Suprapubic skin (tissue), 4 donors: ENCODE measurements at places on chromosomes 11 and 22.

- DNase-seq: no peak
These were observed 9.8 kb downstream of the EHBP1L1 start for GRCh38 chr11:65585396-65586246.

GRCh38 chr11:57095417-57095816, 86.3 kb upstream of the LRRC55 start:
- no peak for DNase-seq

GRCh38 chr11:87443707-87444106, 406.0 kb downstream of the TMEM135 start:
- no peak for DNase-seq

DNA sequence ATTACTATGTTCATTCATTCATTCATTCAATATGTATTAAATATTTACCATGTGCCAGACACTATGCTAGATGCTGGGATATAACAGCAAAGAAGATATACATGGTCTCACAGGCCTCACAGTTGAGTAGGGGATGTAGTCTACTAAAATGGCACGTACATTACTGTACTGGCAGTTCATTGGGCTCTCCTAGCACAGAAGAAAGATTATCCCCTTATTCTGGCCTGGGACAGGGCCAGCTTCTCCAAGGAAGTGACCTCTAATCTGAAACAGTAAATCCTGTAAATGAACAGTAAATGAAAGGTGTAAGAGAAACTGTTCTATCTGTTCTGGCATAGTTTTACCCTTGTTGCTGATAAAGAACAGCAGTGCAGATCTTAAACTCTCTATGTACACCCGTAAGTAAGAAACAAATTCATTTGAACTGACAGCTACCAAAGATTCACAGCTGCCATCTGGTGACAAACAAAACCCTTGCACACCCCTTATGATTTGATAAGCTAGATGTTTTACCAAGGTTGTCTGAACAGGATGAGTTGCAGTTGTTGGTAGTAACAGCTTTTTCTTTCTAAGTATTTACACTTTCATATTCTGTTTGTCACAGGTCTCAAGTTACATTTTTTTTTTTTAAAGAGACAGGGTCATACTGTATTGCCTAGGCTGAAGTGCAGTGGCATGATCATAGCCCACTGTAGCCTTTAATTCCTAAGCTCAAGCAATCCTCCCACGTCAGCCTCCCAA, 263.1 kb downstream of the TMEM135 start:
- no peak for DNase-seq

DNA sequence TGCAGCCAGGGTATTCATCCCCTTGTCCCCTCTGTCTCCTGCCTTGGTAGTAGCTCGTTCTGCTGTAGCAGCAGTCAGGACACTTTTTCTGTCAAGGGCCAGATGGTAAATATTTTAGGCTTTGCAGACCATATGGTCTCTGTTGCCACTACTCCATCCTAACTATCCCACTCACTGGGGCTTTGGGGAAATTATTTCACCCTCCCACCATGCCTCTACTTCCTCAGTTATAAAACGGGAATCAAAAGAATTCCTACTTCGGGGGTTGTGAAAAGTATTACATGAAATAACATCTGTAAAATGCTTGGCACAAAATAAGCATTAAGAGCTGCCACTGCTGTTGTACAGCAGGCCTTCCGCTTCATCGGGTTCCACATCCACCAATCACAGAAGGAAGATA, 89.9 kb upstream of the LDLRAD3 start:
- no peak for DNase-seq

GRCh38 chr11:119169282-119169719, 776 bp downstream of the NLRX1 start:
- no peak for DNase-seq

DNA sequence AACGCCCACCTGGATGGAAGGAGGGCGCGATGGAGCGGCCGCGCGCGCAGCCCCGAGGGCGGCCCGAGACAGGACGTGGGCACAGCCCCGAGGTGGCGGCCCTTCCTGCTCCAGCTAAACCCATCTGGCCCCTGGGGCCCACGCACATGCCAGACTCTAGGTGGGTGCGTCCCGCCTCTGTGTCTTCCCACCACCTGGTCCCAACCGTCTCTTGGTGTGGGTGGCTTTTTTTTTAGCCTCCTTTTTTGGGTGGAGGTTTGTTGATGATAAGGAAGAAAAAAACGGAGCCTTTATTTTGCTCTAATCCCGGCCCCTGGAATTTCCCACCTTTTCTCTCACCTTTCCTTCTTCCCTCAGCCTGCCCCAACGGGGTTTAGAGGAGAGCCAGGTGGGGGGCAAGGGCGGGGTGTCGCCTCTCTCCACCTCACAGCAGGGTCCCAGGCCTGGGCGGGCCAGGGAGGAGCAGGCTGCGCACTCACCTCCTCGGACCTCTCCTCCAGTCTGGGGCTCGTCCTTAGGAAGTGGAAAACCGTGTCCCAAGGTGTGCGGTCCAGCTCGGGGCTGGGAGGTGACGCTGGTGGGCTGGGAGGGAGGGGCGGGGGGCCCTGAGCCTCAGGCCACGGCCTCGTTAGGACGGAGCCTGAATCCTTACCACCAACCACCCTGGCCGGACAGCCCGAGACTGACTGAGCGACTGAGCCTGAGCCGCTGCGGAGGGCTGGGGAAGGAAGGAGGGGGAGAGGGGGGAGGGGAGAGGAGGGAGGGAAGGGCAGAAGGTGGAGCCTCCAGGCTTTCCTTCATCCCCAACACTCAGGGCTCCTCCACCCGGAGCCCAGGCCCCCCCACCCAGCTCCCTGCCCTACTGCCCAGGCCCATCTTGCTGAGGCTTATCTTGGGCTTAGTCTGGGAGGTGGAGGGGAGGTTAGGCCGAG, at the start of gene SOX10:
Gene SOX10 (minus strand): TSS at position 696 of the 932 bp plus-strand sequence. CDS start 771 bp downstream, outside the sequence.
- DNase-seq: no peak

- DNase-seq: no peak
These were observed 408.9 kb downstream of the OPCML start for GRCh38 chr11:133123366-133123765.

- DNase-seq: peak; percentile 89
These were observed 600 bp downstream of the FCHSD2 start for GRCh38 chr11:73141309-73142127.

- DNase-seq: no peak
These were observed 47.9 kb upstream of the ARHGAP42 start for GRCh38 chr11:100639140-100639539.

DNA sequence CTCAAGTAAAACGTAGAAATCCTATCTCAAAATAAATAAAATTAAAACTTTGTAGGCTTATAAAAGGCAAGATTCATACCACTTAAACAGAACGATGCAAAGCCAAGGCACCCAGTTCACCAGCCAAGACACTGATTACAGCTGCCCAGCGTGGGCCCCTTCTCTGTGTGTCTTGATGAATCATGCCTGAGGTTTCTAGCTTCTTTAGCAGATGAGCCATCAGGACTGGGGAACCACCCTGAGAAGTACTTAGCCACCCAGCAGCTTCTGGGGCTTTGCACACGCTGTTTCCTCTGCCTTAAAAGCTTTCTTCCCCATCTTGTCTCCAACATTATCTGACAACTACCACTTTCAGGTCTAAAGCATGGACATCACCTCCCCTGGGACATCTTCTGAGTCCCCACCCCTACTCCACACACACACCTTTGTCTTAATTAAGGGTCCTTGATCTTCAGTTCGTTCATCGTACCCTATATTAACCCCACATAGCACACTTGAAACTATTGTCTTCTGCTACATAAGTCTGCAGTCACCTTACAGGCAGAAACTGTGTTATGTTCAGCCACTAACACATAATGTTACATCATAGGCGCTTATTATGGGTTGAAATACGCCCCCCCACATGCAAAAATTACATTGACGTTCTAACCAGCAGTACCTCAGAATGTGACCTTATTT, 8.7 kb upstream of the LAYN start:
- no peak for DNase-seq

DNA sequence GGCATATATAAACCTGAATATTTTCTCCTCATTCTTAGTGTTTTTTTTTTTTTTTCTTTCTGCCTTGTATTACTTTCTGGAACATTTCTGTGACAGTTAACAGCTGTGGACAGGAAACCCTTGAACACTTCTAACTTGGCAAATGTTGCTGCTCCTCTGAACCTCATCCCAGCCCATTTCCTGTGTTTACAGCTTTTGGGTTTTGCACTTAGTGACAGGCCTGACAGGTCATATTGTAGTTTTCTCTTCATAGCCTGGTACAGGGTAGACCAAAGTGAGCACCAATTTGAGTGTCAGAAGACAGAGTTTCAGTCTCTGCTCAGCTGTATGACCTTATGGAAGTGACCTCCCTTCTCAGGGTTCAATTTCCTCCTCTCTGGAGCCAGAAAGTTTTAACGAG, 91.6 kb downstream of the STIM1 start:
- no peak for DNase-seq

DNA sequence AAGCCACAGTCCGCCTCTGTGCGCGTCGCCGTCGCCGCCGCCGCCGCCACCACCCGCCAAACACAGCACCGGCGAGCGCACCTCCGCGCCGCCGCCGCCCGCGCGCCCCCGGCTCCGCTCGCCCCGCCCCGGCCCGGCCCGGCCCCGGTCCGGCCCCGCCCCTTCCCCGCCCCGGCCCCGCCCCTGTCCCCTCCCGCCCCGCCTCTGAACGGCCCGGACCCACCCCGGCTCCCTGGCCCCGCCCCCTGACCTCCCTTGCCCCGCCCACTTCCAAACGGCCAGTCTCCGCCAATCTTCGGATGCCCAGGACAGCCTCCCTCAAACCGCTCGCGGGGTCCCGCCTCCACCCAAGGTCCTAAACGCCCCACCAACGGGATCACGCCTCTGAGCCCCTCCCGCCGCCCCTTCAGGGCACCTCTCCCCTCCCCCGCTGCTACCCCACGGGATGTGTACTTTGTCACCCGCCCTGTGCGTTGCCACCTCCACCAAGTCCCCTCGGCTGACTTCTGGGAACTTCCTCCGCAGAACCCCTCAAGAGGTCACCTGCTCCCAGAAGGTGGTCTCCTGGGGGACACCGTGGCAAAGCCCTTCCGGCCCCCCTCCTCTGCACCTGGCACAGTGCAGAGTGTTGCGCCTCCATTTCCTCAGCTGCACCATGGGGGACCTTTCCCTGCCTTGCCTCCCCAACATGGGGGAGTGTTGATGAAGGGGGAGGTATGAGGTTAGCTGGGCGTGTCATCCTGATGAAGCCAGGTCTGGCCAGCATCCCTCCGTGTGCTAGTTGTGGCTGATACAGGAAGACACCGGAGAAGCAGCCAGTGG, at the start of gene KIAA0930:
Gene KIAA0930 (minus strand): TSS at position 85 of the 822 bp plus-strand sequence. CDS start 191 bp downstream, outside the sequence.
- DNase-seq: peak; percentile 93

GRCh38 chr11:104916442-104916841, 18.2 kb upstream of the CASP12 start:
- DNase-seq: no peak

GRCh38 chr11:128188346-128189004, 398.9 kb downstream of the ETS1 start:
- no peak for DNase-seq

GRCh38 chr11:27700351-27701301, at the start of gene BDNF:
TSS of gene BDNF (minus strand) at chr11:27700455. CDS start at chr11:27658564, 41,891 bp downstream.
- no peak for DNase-seq

DNA sequence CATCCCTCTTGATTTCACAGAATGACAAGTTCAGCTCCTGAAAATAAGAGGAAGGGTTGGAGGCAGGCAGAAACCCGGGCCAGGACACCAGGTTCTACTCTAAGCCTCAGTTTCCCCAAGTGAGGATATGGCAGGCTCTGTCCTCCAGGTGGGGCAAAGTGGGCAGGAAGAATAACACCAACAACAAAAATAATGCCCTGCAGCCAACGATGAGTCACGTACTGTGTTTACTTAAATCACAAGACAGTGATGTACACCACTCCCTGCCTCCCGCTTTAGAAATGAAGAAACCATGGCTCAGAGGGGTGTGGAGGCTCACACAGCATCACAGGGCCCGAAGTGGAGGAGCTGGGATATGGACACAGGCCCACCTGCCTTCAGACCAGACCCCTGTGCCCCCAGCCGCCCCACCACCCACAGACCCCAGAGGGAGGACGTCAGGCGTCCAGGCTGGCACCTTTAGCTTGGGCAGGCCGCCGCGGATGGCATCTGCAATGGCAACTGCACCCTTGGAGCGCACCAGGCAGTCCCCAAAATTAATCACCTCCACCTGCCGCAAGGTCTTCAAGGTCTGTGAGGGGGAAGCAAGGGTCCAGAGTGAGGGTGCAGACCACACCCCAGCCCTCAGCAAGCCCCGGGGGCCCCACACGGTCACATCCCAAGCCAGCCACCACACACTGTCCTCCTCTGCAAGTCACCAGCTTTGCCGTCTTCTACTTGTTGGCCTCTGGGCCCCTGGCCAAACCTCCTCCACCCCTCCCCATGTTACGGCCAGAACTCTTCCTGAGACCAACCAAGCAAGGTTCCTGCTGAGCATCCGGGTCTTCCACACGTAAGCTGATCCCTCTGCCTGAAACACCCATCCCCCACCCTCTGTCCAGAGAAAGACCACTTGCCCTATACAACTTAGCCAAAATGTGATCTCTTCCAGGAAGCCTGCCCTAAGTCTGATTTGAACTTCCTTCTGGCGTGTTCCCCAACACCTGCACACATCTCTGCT, 15.8 kb upstream of the CHADL start:
- DNase-seq: no peak

- peak; percentile 69 for DNase-seq
These were observed 2.4 kb upstream of the LRP4 start for GRCh38 chr11:46920755-46921154.

GRCh38 chr22:17874231-17874905, 100.1 kb upstream of the BID start:
- DNase-seq: no peak

DNA sequence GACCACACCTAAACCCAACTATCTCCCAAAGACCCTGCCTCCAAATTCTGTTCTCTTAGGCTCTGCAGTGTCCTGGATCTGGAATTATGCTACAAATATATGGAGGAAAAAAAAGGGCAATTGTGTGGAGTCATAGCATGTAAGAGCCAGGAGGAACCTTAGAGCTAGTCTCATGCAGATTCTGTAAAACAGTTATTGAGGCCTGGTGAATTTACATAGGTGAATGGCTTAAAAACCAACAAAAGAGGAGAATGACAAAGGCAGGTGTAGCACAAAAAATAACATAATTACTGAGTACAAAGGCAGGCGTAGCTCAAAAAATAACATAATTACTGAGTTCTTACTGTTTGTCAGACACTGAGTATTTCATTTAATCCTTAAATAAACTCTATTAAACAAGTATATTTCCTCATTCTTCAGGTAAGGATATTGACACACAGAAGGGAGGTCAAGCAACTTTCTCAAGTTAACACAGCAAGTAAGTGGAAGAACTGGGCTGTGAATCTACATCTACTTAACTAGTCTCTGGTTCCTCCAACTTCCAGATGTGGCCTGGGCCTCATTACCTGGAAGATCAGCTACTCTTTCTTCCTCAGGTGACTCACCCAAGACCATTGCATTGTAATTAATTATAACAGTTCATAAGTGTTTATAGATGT, 938.9 kb upstream of the TENM4 start:
- DNase-seq: no peak
